Activated naive CD8-positive, alpha-beta T cell treated with anti-CD3 and anti-CD28 coated beads, Interleukin-2, amount 10 ng/mL, durations not matched to agents 7 days and 5 days (primary cell): ENCODE measurements at places on chromosomes 1 and 21. TPM values are rescaled to one million over a fixed set of nuclear protein-coding genes. Genes with fewer than 3 reads are reported as not detected.

GRCh38 chr21:40881767-40882166, 34.8 kb upstream of the DSCAM start:
- DNase-seq, result no peak

GRCh38 chr1:199522338-199522737, 505.2 kb upstream of the NR5A2 start:
- no peak for DNase-seq

DDAH1 gene
- total RNA-seq, result not detected

- no peak for DNase-seq
Measured at GRCh38 chr21:44934797-44935532, 4.9 kb upstream of the SLX9 start.

KCNJ9 gene
- not detected for total RNA-seq

TRIM58 gene
- total RNA-seq, result 0.09 TPM

DNA sequence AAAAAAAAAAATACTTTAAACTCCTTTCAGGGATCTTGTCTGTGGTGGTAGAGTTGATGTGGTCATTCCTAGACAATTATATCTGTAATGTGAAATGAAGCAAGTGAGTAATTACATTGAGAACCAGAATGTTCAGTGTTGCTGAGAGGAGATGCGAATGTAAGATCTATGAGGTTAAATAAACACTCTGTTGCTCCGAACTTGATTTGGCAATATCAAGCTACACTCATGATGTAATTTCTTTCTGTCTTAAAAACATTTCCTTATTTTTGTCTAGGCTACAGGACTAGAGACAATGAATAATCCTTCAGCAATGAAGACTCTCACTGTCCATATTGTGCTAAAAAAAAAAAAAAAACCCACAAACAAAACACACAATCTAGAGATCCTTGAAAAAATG, 63.1 kb upstream of the IGSF5 start:
- DNase-seq, result no peak

- no peak for DNase-seq
Measured at GRCh38 chr21:34302521-34302920, 61.3 kb upstream of the KCNE2 start.

DNA sequence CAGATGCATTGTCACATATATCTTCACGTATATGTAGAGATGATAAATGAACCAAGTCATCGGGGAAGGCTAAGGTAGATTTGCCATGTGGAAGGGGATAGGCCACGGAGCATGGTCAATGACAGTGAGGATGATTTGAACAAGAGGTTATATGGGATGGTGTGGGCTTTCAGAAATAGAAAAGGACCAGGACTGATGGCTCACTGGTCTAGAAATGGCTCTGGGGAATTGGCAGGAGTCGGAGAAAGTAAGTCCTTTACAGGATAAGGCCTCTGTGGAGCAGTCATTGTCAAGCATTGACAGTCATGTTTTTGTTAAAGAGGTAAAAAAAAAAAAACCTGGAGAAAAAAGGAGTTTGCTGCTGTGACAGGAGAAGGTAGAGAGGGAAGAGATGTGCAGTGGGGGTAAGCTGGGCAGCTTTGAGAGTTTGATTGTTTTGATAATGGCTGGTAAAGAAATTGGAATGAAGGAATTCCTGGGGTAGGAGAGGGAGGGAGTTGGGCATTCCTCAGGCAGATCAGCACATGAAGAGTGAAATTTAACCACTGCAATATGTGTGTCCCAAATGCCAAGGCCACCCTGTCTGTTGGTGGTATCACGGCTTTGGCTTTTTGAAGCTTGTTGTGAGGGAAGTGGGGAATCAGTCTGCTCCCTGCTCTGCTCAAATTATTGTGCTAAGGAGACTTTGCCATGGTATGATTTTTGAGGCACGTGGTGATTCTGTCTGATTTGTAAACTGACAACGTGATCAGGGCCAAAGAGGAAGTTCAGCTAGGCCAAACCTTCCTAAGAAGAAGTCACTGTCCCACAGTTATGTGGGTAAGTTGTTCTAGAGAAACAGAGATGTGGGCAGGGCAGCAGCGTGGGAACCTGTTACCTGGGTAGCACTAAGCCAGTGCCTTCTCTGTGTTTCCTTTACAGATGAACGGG, 26.0 kb downstream of the MACF1 start:
- DNase-seq, result no peak
